ENCODE measurements at places on chromosomes 3 and 15.

GRCh38 chr15:32099097-32099785 lies 68.9 kb downstream of the CHRNA7 start:
- DNase-seq = no peak

DNA sequence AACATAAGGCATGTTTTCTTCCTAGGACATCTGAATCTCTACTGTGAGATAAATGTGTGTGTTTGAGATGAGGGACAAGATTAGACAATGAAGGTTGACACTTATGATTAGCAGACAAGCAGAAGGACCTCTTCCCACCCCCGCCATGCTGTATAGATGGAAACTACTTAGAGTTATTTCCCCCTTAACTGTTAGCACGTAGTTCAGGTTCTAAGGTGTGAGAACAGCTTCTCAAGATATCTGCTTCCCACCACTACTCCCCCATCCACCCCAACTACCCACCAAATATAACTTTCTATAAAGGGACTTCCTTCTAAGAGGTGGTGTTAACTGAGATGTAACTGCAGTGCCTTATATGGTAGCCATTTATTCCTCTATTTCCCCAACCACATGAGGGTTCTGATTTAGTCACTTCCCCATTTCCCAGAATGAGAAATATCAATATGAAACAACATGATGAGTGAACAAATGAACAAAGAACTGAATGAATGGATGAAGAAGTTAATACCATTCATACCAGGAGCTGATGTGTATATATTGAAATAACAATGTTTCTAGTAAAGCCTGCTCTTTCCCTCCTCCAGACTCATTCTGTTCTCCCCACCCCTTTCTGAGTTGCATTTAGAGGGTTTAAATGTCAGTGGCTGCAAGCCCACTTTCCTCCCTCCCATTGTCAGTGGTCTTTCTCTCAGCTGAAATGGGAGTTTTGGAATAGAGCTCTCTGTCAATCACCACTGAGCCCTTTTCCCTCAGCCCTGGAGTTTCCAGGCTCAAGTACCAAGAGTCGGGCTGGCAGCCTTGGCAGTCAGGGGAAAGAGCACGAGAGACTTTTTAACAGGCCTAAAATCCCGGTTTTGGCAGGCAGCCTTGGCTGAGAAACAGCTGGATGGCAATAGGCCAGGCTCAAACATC lies 7.7 kb upstream of the RFTN1 start:
- no peak for DNase-seq

DNA sequence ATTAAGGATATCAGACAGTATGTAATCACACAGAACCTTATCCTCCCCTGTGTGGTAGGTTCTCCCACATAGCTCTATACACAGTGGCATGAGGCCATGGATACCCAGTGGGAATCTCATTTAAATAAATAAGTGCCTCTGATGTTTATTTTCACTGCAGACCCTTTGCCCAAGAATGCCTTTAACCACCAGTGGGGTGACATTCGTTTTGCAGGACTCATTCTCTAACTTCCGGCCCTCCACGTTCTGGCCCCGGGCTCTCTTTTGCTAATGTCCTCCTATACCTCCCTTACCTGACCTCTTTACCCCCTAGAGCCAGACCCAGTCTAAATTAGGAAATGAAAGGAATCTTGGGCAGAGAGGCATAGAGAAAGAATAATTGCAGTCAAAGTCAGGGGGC lies 8.3 kb downstream of the CCDC80 start:
- no peak for DNase-seq

- no peak for DNase-seq
Measured at GRCh38 chr3:71447197-71447596, 136.3 kb downstream of the FOXP1 start.

DNA sequence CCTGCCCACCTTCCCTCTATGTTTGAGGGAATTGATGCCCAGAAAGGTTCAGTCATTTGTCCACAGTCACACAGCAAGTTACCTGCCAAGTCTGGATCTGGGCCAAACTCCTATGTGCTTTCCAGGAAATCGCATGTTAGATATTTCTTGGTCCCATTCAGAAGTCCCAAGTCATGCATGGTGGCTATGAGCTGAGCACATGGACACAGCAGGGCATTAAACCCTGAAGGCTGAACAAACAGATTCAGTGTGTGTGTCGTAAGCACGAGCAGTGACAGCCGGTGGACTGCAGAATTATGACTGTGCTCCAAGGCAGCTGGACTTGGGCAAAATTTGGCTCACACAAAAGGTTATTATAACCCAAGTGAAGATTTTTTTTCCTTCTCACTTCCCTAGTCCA lies 11.4 kb upstream of the SLC6A6 start:
- peak; percentile 65 for DNase-seq

- peak; percentile 68 for DNase-seq
Measured at GRCh38 chr3:148101061-148101460, 596.6 kb upstream of the AGTR1 start.

All from EL (cell line).